ENCODE measurements at places on chromosomes 6 and 20. TPM values are rescaled to one million over a fixed set of nuclear protein-coding genes. Genes with fewer than 3 reads are reported as not detected.

The TBC1D32 gene
- 32.2 TPM for total RNA-seq

The KCNB1 gene
- 9.3 TPM for total RNA-seq

The TCP11 gene
- 0.25 TPM for total RNA-seq

The TGM3 gene
- total RNA-seq: 0.25 TPM

The BMP7 gene
- total RNA-seq: 9.6 TPM

The COL20A1 gene
- 7.4 TPM for total RNA-seq

The PSORS1C1 gene
- not detected for total RNA-seq

The PLA2G7 gene
- total RNA-seq: 1.5 TPM

The GPR6 gene
- 0.74 TPM for total RNA-seq

The LAMP5 gene
- total RNA-seq: 5.2 TPM

The RSPH4A gene
- 2.0 TPM for total RNA-seq

The ARFGEF3 gene
- total RNA-seq: 45.2 TPM

The DDX43 gene
- 0.25 TPM for total RNA-seq

The CLPSL1 gene
- not detected for total RNA-seq

The PRICKLE4 gene
- 0.49 TPM for total RNA-seq

The DCBLD1 gene
- total RNA-seq: 3.2 TPM

The IL17F gene
- 0.25 TPM for total RNA-seq

The C6orf52 gene
- total RNA-seq: 0.98 TPM

The STMND1 gene
- total RNA-seq: 0.25 TPM

The DLK2 gene
- 4.4 TPM for total RNA-seq

The SLPI gene
- total RNA-seq: not detected

The R3HDML gene
- not detected for total RNA-seq

The HS3ST5 gene
- total RNA-seq: 17.2 TPM

The ARG1 gene
- total RNA-seq: 1.2 TPM

The PKIB gene
- total RNA-seq: 2.0 TPM

The POU3F2 gene
- 156 TPM for total RNA-seq

The SYNCRIP gene
- total RNA-seq: 85.3 TPM

The TRIM40 gene
- total RNA-seq: not detected

The IMPG1 gene
- total RNA-seq: not detected

The OXT gene
- not detected for total RNA-seq

The ADTRP gene
- 0.98 TPM for total RNA-seq

The RWDD1 gene
- total RNA-seq: 19.7 TPM

The PRSS16 gene
- not detected for total RNA-seq

The ZNF311 gene
- total RNA-seq: 6.1 TPM

The ARMH2 gene
- not detected for total RNA-seq

The BMP2 gene
- 6.1 TPM for total RNA-seq

The RIPOR2 gene
- total RNA-seq: 21.4 TPM

The GRM4 gene
- total RNA-seq: 3.7 TPM

The GSTA3 gene
- not detected for total RNA-seq

The RAET1E gene
- total RNA-seq: not detected

The TINAG gene
- total RNA-seq: 0.25 TPM

The CCN6 gene
- total RNA-seq: not detected

The HEY2 gene
- 0.98 TPM for total RNA-seq

The CGA gene
- not detected for total RNA-seq

The ZNF391 gene
- 2.5 TPM for total RNA-seq
